Neuronal stem cell (in vitro differentiated cells): ENCODE measurements at places on chromosomes 6 and 20.

DNA sequence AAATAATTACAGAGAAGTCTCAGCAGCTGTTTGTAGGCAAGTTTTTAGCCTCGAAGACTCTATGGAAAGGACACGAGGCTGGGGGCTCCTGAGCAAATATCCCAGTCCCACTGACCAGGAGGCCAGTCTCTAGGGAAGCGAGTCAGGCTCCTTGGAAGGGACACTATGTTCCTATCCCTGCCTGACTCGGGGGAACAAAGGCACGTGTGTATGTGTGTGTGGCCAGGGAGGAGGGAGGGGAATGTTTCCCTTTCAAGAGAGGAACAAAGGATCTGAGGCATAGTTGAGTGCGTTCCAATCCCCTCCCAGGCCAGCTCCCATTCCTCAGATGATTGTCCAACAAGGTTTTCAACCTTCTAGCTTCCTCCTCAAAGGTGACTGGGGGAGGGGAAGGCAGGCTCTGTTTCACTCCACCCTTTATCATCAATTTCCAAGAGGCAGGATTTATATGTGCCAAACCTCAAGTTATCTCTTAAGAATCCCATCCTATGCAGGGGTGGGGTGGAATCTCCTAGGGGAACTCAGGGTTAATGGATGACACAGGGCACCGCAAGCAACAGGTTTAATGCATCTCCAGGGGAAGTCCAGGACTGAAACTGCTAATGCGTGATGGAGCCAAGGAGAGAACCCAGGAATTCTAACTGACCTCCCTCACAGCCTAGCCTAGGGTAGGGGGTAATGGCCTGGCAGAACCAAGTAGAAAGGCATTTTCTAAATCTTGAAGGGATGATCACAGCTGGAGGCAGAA lies 9.9 kb downstream of the BCL2L1 start:
- DNase-seq = peak; percentile 83
- peak overlapping the region; percentile 34 for H3K27ac ChIP-seq

DNA sequence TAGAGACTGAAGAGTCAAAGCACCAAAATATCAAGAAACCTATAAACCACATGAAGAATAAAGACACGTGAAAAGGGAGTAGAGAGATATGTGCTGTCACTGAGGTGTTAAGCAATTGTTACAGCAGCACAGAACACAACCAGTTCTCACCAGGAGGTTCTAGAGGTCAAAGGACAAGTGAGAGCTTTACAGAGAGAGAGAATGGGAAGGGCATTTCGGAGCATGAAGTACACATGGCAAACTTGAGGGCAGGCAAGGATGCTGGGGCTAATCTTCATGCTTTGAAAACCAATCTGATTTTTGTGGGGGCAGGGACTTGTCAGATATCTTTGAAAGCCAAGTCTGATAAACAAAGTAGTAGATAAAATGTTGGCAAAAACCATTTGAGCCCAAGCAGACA lies 142.3 kb upstream of the NRSN1 start:
- DNase-seq = peak; percentile 14
- H3K36me3 ChIP-seq = no peaks in the 10 kb centered on the region
- no peaks in the 10 kb centered on the region for H3K27me3 ChIP-seq
- no peak overlapping the region for H3K4me3 ChIP-seq
- no peak overlapping the region for H3K27ac ChIP-seq
- peaks cover 1% of the 10 kb centered on the region for H3K4me1 ChIP-seq

DNA sequence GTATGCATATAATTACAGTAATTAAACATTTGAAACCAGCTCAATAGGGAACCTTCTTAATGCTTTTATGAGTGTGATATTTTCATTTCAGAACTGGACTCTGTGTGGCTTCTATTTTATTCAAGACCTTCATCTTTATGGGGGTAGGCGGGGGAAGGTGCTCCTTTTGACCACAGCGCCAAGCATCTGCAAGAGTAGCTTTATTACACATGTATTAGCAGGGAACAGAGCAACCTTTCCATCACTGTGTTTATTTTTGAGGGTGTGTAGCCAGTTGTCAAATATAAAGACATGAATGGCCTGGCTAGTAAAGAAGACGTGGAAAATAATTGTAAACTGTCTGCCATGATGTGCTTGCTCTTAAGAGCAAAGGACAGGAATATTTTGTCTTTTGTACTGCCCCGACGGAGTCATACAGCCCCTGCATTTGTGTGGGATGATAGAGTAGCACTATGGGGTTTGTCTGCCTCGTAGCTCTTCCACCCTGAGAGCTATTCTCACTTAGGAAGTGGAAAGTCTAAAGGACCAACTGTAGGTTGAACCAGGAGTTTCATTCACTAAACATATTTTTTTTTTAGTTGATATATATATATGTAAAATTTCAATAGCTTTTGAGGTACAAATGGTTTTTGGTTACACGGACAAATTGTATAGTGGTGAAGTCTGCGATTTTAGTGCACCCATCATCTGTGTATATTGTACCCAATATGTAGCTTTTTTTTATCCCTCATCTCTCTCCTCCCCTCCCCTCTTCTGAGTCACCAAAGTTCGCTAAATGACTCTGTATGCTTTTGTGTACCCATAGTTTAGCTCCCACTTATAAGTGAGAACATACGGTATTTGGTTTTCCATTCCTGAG lies 91.2 kb downstream of the CARMIL1 start:
- H3K4me1 ChIP-seq = no peaks in the 10 kb centered on the region
- no peak overlapping the region for H3K27ac ChIP-seq
- no peaks in the 10 kb centered on the region for H3K36me3 ChIP-seq
- no peak overlapping the region for H3K4me3 ChIP-seq

GRCh38 chr6:169972736-169973135 lies 221.3 kb downstream of the ERMARD start:
- H3K4me3 ChIP-seq = no peak overlapping the region
- H3K4me1 ChIP-seq = no peaks in the 10 kb centered on the region
- H3K27me3 ChIP-seq = no peaks in the 10 kb centered on the region

GRCh38 chr6:110366256-110366655 lies 8.1 kb upstream of the METTL24 start:
- no peaks in the 10 kb centered on the region for H3K27me3 ChIP-seq
- H3K4me3 ChIP-seq = no peak overlapping the region
- DNase-seq = no peak
- H3K27ac ChIP-seq = no peak overlapping the region
- no peaks in the 10 kb centered on the region for H3K36me3 ChIP-seq
- H3K4me1 ChIP-seq = peaks cover 22% of the 10 kb centered on the region

DNA sequence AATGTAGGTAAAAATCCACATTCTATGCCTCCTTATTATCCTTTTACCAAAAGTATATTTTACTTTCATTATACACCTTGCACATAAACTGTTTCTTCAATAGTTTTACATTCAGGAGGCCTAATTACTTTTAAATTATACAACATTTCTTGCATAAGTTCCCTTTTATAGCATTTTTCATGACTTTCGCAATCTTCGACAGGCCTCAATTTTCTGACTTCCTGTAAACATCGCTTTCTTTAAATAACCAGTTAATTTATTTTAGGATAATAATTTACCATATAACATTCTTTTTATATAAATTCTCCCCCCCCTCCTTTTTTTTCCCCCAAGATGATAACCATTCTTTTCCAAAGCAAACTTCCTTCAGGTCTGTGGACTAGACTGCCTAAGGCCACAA lies 9.2 kb downstream of the SLC35A1 start:
- DNase-seq = no peak
- H3K4me3 ChIP-seq = no peak overlapping the region
- no peaks in the 10 kb centered on the region for H3K27me3 ChIP-seq
- H3K4me1 ChIP-seq = no peaks in the 10 kb centered on the region
- no peak overlapping the region for H3K27ac ChIP-seq

GRCh38 chr6:33827546-33828451 lies 24.0 kb upstream of the MLN start:
- H3K27me3 ChIP-seq = peaks cover 32% of the 10 kb centered on the region
- no peak overlapping the region for H3K27ac ChIP-seq
- DNase-seq = no peak
- peaks cover 2% of the 10 kb centered on the region for H3K4me1 ChIP-seq
- H3K4me3 ChIP-seq = no peak overlapping the region

GRCh38 chr20:4833074-4833728 lies 111.5 kb downstream of the PRND start:
- no peaks in the 10 kb centered on the region for H3K36me3 ChIP-seq
- H3K4me3 ChIP-seq = no peak overlapping the region
- no peak for DNase-seq
- no peak overlapping the region for H3K27ac ChIP-seq
- peaks cover 10% of the 10 kb centered on the region for H3K4me1 ChIP-seq

- no peaks in the 10 kb centered on the region for H3K27me3 ChIP-seq
- DNase-seq = no peak
- H3K36me3 ChIP-seq = no peaks in the 10 kb centered on the region
- peaks cover 3% of the 10 kb centered on the region for H3K4me1 ChIP-seq
These were observed 30.4 kb downstream of the SYNJ2 start for GRCh38 chr6:158011980-158012566.

DNA sequence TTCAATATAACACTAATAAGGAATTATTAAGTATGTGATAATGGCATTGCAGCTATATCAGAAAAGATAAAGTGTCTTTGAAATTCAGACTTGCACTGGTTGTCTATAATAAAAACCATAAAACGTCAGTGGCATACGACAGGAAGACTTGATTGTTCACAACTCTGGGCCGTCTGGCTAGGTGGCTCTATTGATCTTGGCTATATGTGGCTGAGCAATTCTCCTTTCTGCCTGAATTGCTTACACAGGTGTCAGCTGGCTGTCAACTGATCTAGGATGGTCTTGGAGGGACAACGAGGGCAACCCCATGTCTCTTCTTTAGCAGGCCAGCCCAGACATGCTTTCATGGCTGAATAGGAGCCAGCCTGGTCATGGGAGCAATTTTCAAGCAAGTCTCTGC lies 359.1 kb downstream of the QKI start:
- H3K27ac ChIP-seq = no peak overlapping the region
- DNase-seq = no peak
- no peaks in the 10 kb centered on the region for H3K27me3 ChIP-seq
- H3K4me3 ChIP-seq = no peak overlapping the region
- peaks cover 9% of the 10 kb centered on the region for H3K4me1 ChIP-seq

- H3K4me3 ChIP-seq = peak within 1 kb of the TSS; percentile 95
- peak; percentile 78 for DNase-seq
- peaks cover 80% of the 10 kb centered on the region for H3K36me3 ChIP-seq
- H3K27ac ChIP-seq = peak within 1 kb of the TSS; percentile 90
- peaks cover 12% of the 10 kb centered on the region for H3K4me1 ChIP-seq
- H3K27me3 ChIP-seq = no peaks in the 10 kb centered on the region
These were observed at the start of gene SLC35B2 for GRCh38 chr6:44257025-44257752. TSS of gene SLC35B2 (minus strand) at chr6:44257528. CDS start at chr6:44257410, 118 bp downstream.

DNA sequence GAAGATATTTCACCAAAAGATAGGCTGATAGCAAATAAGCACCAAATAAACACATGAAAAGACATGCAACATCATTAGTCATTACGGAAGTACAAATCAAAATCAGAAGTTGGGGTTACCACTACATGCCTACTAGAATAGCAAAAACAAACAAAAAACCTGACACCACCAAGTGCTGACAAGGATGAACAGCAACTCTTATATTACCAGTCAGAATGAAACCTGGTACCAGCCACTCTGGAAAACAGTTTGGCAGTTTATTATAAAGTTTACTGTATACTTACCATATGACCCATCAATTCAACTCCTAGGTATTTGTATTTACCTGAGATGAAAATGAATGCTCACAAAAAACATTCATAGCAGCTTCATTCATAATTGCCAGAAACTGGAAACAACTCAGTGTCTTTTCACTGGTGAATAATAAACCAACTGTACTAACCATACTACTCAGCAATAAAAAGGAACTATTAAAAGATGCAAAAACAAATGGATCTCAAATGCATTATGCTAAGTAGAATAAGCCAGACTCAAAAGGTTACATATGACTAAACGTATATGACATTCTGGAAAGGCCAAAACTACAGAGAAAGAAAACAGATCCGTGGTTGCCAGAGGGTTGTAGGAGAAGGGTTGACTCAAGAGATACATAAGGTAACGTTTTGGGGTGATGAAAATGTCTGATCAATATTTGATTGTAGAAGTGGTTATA lies 33.0 kb downstream of the NUP153 start:
- no peaks in the 10 kb centered on the region for H3K27me3 ChIP-seq
- H3K4me3 ChIP-seq = no peak overlapping the region
- no peaks in the 10 kb centered on the region for H3K4me1 ChIP-seq
- no peak for DNase-seq
- peaks cover 19% of the 10 kb centered on the region for H3K36me3 ChIP-seq

GRCh38 chr20:11675920-11676629 lies 241.6 kb upstream of the BTBD3 start:
- no peak overlapping the region for H3K4me3 ChIP-seq
- no peak for DNase-seq
- H3K36me3 ChIP-seq = no peaks in the 10 kb centered on the region
- H3K4me1 ChIP-seq = no peaks in the 10 kb centered on the region
- H3K27ac ChIP-seq = no peak overlapping the region

GRCh38 chr20:44910690-44911262 lies 916 bp downstream of the PABPC1L start:
- H3K4me1 ChIP-seq = peaks cover 6% of the 10 kb centered on the region
- H3K36me3 ChIP-seq = peaks cover 19% of the 10 kb centered on the region
- peak; percentile 5 for DNase-seq

DNA sequence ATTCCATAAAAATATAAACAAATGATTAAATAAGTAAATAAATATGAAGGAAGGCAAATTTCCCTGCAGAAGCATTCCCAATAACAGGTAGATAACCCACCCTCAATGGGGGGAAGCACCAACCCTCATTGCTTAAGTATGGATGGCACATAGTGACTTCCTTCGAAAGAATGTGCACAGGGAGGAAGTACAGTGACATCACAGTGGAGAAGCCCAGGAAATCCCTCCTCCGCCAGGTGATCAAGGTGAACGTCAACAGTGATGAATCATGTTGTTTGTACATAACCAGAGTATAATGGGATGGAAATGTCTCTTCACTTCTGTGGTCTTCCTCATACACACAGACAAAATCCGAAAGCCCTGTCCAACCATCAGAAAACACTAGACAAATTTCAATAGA lies 267.9 kb downstream of the THBS2 start:
- H3K27me3 ChIP-seq = no peaks in the 10 kb centered on the region
- no peak for DNase-seq
- H3K36me3 ChIP-seq = no peaks in the 10 kb centered on the region
- H3K27ac ChIP-seq = no peak overlapping the region

- no peak overlapping the region for H3K4me3 ChIP-seq
- H3K27me3 ChIP-seq = no peaks in the 10 kb centered on the region
- peaks cover 3% of the 10 kb centered on the region for H3K4me1 ChIP-seq
- no peaks in the 10 kb centered on the region for H3K36me3 ChIP-seq
- DNase-seq = no peak
These were observed 73.9 kb downstream of the PLCB4 start for GRCh38 chr20:9142809-9143208.
